Right renal pelvis (tissue), 4 donors: ENCODE measurements at places on chromosomes 3 and 15. TPM values are rescaled to one million over a fixed set of nuclear protein-coding genes. Genes with fewer than 3 reads are reported as not detected.

The KIF15 gene
- polyA plus RNA-seq: 22.4 TPM

The GPR156 gene
- 3.2 TPM for polyA plus RNA-seq

The EFCAB12 gene
- 3.4 TPM for polyA plus RNA-seq

DNA sequence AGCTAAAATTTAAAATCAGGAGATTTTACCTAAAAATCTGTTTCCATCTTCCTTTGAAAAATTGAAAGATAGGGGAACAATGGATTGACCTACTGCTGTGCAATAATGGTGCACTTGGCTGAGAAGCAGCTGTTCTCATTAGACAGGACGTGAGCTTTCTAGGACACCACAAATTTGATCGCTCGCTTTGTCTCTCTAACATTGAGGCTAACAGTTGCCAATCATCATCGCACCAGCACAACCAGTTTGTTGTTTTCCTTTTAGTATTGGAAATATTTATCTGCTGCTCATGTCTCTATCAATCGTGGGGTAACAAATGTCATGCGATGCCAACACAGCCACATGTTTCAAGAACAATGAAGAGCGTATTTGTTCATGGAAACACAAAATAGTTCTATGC lies 228.8 kb upstream of the P2RY1 start:
- no peak for DNase-seq

GRCh38 chr3:152352554-152352953 lies 83.8 kb downstream of the MBNL1 start:
- no peak for DNase-seq

GRCh38 chr3:193742628-193743027 lies 149.6 kb downstream of the OPA1 start:
- no peak for DNase-seq

DNA sequence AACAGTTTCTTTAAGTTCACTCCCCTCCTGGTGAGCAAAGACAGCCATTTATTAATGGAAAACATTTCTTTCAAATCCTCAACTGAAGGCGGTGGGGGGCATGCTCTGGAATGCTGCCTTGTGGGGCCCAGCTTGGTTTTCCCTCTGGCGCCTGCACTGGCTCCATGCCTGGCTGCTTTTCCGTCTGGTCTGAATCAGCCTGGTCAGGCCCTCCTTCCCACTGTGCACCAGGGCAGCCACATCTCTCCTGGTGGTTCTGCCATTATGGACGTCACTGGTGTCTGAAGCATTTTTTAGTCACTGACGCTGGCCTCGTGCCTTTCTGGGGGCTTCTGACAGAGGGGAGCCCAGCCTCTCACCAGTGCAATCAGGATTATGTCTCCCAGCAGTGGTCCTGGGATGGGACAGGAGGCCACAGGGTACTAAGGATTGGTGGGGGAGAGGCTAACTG lies 57.6 kb upstream of the APEH start:
- DNase-seq: peak; percentile 13

DNA sequence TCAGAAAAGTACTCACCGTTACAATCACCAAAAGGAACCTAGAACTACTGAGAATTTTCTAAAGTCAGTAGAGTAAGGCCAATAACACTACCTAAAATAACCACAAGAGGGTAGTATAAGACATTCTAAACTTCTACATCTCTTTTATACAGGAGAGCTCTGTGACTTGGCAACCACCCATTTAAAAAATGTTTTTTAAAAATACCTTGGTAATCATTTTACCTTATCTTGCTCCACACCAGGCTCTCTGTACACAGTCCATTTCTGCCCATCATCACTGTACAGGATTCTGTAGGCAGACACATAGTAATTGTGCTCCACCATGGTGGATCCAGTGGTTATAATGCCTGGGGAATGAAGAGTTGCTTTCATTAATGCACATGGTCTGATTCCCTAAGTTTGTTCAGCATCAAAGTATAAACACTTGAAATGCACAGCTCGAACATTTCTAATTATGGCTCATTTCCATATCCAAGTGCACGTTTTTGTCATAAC lies 54.5 kb downstream of the ST3GAL6 start:
- DNase-seq: peak; percentile 38
